Suprapubic skin (tissue), 4 donors: ENCODE measurements at places on chromosomes 13 and 19.

DNA sequence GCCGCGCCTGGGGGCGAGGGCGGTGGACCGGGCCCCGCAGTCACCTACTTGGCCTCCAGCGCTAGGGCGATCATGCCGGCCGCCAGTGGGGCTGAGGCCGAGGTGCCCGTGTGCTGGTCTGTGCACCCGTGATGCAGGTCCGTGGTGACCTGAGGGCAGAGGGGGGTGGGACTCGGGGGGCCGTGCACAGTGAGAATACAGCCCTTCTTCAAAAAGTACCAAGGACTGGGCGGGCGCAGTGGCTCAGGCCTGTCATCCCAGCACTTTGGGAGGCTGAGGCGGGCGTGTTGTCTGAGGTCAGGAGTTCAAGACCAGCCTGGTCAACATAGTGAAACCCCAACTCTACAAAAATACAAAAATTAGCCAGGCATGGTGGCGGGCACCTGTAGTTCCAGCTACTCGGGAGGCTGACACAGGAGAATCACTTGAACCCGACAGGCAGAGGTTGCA lies 5.0 kb upstream of the C19orf25 start:
- DNase-seq = no peak

GRCh38 chr19:19206938-19207337 lies 3.7 kb upstream of the NR2C2AP start:
- peak; percentile 33 for DNase-seq

DNA sequence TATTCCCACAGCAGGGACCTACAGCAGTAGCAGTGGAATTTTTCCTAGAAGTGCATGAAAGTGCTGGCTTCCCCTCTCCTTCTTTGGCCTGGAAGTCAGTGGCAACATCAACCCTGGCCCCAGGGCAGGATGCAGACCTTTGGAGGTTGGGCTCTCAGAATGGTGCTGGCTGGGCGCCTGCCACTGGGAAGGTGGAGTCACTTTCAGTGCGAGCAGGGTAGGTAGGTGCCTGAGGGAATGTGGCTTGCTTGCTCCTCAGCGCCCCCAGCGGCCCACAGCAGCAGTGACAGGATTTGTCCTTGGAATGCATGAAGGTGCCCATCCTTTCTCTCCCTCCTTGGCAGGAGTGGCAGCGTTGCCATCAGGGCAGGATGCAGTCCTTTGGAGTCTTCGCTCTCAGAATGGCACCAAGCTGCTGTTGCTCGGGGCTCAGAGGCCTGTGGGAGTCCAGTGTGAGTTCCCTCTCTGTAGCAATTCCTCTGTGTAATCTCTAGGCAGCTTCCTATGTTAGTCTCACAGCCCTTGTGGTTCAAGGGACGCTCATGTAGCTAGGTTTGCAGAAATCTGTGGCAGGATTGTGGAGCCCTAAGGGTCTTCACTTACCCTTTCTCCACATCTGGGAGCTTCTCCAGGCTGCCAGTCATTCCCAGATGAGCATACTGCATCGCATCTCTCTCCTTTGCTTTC lies 354.4 kb upstream of the DACH1 start:
- DNase-seq = peak; percentile 55

GRCh38 chr19:43455321-43456113 lies 9.9 kb downstream of the LYPD3 start:
- no peak for DNase-seq

DNA sequence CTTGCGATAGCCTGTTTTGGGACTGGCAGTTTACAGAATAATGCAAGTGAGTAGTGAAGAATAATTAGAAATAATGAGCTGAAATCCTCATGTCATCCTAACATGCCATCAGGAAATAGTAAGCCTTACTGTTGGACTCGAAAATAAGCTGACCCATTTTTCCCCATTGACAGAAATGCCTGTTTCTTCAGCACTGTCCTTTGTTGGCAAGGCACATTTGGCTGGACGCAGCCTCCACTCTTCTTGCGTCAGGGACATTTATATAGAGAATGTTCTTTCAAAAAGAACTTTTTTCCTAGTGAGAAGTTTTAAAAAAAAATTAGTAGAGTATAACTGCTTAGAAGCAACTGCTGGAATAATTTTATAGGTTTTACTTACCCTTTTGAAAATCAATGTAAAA lies 47.1 kb downstream of the ARHGAP35 start:
- no peak for DNase-seq

GRCh38 chr13:45896285-45896684 lies 44.7 kb upstream of the SIAH3 start:
- no peak for DNase-seq

DNA sequence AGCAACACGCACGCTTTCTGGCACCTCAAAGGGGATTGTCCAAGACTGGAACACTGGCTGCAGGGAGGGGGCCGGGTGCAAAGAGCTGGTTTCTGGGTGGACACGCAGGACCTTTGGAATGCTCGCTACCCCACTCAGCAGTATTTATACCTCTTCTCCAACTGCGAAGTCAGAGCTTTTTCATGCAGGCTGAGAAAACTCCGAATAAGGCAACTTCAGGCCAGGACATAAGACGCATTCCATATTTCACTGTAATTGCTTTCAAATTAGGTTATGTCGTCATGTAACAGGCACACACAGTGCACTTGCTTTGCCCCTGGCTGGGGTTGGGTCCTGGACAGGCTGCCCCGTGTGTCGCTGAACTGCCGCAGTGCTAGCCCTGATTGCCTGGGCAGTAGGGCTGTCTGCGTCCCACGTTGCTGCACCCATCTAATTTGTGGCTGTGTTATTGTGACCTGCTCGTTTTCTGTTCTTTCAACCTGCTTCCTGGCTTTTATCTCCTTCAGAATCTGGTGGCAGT lies 44.5 kb downstream of the ACTN4 start:
- DNase-seq = no peak
